ENCODE measurements at places on chromosomes 2 and 18.
A peak's percentile ranks its signal among the peaks of the same experiment; 100 is the strongest.

DNA sequence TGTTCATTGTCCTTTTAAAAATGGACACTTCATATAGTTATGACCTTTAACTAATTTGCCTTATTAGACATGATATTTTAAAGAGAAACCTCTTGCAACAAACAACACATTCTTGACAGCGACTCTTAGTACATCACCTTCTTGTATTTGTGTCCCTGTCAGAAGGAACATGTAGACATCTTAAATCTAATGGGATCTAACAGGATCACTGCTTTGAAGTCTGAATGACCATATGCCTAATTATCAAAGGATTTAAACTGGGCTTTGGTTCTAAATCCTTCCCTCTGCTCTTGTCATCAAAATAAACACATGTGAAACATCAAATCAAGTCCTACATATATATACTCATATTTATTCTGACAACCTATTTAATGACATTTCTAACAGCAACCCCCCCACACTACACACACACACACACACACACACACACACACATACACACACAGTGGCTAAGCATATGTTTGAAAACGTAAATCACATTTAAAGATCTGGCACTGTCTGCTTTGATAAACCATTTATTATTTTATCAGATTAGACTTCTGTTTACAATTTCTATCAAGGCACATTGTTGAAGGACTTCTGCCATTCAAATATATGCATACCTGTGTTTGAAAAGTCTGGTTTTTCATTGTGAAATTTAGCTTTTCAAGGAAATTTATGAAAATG, 4.2 kb downstream of the GALNT13 start:
- no peak for DNase-seq

DNA sequence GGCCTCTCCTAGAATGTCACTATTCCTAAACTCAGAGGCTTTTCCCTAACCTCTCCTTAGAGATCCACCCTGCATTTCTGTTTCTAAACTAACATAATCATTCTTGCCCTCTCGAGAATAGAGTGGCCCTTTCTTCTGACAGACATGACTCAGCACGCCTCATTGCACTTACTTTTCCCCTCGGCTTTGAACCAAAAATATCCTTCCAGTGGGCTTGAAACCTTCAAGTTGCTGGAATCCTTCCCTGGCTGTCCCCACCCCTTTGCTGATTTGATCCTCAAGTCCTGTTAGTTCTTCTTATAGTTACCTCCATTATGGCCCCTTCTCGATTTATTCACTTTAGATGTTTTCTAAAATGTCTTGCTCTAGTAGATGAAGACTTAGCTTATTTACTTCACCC, 158.0 kb downstream of the LTBP1 start:
- no peak for DNase-seq

DNA sequence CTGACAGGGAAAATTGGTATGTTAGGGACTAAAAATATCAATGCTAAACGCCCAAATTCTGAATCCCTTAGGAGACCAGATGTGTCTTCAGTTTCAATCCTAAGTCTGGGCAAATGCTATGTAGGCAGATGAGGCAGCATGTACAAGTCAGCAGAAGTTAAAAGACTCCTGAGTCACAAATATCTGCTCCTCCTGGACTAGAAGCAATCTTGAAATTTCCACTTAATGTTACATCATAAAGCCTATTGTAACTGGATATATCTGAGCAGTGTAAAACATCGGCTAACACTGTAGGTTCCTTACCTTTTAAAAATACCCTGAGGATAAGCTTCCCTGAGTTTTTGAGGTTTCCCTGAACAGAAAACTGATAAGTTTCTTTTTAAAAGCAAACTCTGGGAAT, 1087.6 kb upstream of the PIK3C3 start:
- peak; percentile 65 for DNase-seq

DNA sequence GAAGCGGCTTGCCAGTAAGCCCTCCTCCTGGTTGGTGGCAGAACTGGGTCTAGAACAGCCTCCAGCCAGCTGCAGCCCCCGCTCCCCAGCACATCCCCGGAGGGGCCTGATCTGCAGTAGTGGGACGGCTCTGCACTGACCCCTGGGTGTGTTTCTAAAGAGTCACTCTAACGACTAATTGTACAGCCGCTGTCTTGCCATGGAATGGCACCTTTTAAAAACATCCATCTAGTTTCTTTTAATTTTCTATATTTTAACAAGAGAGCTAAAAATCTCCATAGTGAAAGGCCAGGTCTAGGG, 82.0 kb downstream of the MTCL1 start:
- no peak for DNase-seq

GRCh38 chr2:240288087-240288521, 147.4 kb upstream of the GPC1 start:
- DNase-seq: no peak

DNA sequence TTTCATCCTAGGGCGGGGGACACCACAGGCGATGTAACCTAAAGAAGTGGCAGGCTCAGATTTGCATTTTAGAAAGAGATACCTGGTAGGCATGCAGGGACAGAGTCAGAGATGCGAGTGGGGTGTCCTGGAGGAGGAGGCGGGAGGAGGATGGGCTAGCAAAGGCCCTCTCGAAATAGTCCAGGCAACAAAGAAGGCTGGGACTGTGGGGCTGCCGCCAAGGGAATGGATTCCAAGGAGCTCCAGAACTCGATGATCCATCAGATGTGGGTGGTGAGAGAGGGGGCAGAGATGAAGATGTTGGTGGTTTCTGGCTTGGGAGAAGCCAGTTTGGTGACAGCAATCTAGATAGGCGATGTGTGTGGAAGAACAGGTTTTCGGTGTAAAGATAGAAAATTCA, 12.5 kb upstream of the INPP5D start:
- DNase-seq: no peak

DNA sequence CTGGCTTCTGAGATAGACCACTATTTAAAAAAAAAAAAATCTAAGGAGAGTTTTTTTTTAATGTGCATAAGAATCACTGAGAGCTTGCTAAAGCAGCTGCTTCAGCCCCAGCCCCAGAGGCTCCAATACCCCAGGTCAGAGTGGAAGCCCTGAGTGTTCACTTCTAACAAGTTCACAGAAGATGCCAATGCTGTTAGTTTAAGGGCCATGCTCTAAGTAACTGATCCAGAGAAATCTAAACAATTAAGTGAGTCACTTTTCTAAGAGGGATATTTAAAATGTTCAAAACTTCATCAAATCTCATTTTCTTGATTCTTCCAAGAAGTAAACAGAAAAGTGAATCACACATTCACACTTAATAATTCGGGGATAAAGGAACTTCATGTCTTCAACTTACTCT, 126.4 kb upstream of the CD226 start:
- DNase-seq: peak; percentile 3

DNA sequence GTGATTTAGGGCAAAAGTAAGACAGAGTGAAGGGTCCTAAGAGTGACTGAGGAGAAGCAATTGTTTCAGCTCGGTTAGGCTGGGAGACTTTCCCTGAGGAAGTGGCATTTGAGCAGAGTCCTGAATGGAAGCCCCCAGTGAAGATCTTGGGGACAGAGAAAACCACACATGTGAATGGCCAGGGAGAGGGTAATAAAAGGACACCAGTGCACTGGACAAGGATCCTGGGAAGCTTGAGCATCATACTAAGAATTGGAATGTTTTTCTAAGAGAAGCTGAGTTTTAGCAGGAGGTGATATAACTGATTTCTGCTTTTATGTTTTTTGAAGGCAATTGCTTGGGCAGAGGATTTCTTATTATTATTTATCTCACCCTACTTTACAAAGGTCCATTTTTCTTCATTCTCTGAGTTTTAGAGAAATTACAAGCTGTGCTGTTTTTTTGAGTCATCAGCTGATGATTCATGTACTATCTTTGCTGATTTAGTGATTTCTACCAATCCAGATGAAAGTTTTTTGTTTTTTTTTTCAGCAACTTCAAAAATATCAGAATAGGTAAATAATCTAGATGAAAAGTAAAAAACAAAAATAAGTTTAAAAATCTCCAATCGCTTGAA, 43.5 kb downstream of the MFSD6 start:
- peak; percentile 43 for DNase-seq

GRCh38 chr18:25001803-25002202, 350.2 kb downstream of the ZNF521 start:
- no peak for DNase-seq

GRCh38 chr2:106012001-106012590, 182.0 kb downstream of the UXS1 start:
- DNase-seq: no peak

- DNase-seq: no peak
These were observed 187.5 kb downstream of the TWIST2 start for GRCh38 chr2:239035361-239035814.

GRCh38 chr18:76602191-76602590, 107.1 kb upstream of the ZNF516 start:
- DNase-seq: no peak

DNA sequence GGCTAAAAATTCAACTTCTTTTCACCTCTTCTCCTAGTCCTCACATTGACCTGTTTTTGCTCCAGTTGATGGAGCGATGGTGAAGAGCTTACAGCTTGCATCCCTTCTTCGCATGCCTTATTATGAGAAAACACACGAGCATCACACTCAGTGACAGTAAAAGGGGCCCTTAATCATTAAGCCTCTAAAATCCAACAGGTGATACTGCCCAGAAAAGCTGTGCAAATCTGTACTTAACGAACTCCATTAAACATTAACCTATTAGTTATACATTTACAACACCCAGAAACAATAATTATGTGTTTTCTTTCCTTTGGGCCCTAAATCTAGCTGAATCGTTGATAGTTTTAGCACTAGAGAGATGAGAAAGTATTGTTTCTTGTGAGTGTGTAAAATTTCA, 54.8 kb downstream of the LAMA1 start:
- no peak for DNase-seq
